ENCODE measurements at places on chromosomes 11 and 22.

DNA sequence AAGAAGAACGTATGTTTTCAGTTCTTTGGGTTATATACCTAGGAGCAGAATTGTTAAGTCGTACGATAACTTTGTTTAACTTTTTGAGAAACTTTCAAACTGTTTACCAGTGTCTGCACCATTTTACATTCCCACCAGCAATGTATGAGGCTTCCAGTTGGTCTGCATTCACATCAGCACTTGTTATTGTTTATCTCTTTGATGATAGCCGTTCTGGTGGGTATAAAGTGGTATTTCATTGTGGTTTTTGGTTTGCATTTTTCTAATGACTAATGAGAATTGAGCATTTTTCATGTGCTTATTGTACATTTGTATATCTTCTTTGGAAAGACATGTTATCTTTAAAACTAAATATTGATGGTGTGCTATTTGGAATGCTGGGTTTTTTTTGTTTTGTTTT, 59.8 kb downstream of the KDM2A start:
- peak; percentile 22 for DNase-seq

GRCh38 chr11:61176446-61176845, 15.2 kb upstream of the VPS37C start:
- DNase-seq: no peak

GRCh38 chr22:17260950-17261349, 41.7 kb upstream of the ADA2 start:
- DNase-seq: no peak

GRCh38 chr11:87820011-87820410, 355.2 kb downstream of the RAB38 start:
- no peak for DNase-seq

DNA sequence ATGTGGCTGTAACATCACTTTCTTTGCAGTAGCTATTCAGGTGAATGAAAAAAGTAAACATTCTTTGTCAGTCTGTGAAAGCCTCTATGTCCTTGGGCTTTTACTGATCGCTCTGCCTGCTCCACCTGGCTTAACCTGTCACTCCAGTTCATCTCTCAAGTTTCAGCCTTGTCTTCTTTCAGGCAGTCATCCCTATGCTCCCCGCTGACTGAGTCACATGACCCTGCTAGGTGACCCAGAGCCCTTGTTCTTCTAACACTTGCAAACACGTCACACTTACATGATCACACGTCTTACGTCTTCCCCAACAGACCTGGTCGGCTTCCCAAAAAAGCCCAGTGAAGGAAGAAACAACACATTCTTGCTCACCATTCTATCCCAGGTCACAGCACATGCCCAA, 499.3 kb upstream of the TENM4 start:
- DNase-seq: no peak

DNA sequence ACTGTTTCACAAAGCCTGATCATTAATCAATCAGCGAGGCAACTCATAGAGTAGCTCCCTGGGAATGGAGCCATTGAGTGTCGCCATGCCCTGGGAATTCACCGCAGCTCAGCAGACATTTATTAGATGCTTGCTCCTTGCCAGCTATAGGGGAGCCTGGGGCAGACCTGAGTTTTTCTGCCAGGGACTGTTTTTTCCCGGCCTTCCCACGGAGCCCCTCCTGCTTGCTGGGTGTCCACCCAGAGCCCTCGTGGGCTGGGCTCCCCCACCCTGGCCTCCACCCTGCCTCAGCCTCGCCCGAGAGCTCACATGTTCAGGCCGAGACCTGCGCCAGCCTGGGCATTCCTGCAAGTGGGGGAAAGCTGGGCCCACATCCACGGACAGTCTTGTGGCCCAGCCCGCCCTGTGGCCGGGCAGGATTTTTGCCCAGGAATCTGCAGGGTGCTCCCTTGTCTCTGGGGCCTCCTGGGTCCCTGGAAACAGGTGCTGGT, 64.9 kb downstream of the SMIM38 start:
- no peak for DNase-seq

DNA sequence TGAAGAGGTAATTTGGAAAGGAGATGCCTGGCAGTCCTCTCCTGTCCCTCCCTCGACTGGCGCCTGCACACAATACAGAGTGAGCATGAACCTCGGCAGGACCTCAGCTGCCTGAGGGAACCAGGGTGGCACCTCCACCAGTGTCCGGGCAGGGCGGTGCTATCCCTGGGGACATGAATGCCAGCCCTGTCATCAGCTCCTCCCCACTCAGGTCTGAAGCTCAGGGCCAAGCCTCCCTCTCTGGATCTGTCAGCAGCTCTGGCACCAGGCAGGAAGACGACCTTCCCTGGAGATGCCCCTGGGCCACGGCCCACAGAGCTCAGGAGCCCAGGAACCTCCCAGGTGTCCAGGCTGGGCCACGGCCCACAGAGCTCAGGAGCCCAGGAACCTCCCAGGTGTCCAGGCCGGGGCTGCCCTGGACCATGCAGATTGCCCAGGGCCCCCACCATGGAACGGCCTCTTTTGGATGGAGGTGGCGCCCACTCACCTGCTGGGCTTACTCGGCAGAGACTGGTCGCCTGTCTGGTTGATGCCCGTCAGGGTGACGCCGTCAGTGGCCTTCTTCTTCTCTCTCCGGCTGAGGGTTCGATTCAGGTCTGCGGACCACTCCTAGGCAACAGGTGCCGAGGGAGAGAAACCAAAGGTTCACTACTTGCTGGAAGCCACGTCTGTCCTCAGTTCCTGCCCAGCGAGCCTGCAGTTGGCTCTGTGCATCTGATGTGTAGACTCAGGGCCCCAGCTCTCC, 21.7 kb upstream of the ARFGAP3 start:
- DNase-seq: no peak

DNA sequence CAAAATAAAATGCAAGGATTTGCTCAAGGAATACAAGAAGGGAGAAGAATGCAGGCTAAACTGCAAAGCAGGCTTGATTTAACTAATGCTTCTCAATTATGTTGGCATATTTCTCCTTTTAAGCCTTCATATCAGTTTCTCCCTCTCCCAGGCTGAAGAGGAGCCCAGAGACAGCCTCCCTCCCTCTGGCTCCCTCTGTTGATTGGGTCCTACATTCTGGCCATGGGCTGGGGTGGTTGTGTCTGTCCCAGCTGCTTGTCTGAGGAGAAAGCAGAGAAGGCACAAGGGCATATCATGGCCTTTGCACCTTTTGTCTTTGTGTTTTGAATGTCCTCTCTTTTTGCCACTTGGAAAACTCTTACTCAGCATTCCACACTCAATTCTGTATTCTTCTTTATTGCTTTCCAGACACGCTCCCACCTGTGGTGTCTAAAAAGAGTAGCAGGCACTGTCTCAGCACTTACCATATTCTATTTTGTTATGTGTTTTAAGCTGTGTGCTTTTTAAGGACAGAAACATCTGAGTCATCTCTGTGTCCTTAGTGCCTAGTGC, 77.4 kb downstream of the INSC start:
- DNase-seq: no peak

DNA sequence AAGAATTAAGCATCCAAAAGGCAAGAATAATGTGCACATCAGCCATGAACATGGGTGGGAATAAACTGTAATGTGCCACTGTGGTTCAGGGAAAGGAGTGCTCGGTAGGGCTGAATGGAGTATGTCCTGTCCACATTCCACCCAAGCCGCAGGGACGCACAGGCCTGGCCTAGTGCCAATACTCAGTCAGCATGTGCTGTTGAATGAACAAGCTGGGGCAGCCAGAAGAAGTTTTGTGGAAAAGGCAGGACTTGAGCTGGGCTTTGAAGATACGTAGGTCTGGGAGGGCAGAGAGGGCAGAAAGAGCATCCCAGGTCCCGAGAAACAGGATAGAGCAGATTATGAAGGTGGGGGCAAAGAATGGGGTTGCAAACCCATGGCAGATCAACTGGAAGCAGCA, 60.0 kb upstream of the PLET1 start:
- DNase-seq: peak; percentile 91

- peak; percentile 8 for DNase-seq
Measured at GRCh38 chr22:27720860-27721259, 80.7 kb downstream of the MN1 start.

GRCh38 chr11:116427903-116428637, 344.7 kb downstream of the BUD13 start:
- DNase-seq: no peak

- DNase-seq: peak; percentile 52
Measured at GRCh38 chr11:46736615-46737014, 17.6 kb downstream of the F2 start.

DNA sequence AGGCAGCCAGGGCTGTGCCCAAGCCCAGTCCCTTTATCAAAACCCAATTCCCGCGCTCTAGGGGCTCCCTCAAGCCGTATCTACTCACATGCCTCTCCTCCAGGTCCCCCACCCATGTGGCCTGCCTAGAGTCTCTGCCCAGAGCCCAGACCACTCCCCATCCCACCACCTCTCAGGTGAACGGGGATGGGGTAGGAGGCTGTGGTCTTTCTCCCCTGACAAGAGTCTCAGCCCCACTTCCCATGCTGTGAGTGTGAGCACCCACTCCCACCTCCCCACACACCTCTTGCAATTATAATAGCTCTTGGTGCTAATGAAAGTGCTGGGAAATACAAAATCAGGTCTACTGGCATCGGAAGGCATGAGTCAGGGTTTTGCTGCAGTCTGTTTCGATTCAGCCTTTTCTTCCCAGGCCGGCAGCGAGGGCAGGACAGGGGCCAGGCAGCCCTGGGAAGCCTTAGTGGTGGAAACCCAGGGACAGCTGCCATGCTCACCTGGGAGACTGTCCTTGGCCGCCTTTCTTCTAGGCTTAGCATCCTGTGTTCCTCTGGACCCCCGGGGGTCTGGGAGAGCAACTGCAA, 16.7 kb upstream of the TMPRSS4 start:
- DNase-seq: no peak

- DNase-seq: no peak
Measured at GRCh38 chr11:76250520-76251225, 44.4 kb upstream of the WNT11 start.

DNA sequence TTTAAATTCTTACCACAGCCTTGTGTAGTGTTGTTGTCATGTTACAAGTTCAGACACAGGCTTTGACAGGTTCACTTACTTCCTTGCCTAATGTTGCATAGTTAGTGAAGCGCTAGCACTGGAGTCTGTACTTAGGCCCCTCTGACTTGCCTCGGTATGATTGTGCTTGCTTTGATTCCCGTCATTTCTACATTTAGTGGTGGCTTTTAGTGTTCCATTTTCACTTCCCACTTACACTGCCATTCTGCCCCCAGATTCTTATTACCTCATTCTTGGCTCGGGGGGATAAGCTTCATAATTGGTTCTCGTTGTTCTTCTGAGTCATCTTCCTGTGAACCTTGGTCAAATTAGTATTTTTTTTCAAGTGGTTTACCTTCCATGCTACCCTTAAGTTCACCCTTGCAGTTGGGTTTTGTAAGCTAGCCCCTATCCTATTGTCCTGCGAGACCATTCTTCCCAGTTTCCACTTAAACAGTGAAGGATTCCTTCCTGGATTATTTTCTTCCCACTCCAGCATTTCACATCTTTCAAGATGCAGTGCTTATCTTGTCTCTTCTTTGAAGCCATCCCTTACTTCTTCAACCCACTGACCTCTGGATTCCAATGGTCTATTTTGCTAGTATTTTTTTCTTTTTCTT, 68.7 kb downstream of the DDX10 start:
- peak; percentile 37 for DNase-seq

DNA sequence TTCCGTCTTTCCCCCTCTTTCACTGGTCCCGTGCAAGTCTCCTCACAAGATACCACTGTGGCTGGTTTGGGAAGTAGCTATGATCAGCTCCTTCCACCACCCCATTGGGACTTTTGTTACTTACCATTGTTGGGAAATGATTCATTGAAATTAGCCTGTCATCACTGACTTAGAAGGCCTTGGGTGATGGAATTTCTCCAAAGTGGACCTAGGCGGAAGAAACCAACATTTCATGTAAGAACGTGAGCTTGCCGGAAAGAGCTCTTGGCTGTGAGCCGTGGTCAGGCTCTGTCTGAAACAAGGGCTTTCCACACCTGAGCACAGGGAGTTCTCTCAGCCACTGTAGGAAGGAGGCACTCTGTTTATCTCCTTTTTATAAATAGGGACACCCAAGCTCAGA, 23.5 kb upstream of the CRYBB3 start:
- DNase-seq: no peak

GRCh38 chr11:70590356-70590991, 192.1 kb downstream of the CTTN start:
- no peak for DNase-seq

- no peak for DNase-seq
Measured at GRCh38 chr11:35303596-35304385, 115.6 kb downstream of the SLC1A2 start.

DNA sequence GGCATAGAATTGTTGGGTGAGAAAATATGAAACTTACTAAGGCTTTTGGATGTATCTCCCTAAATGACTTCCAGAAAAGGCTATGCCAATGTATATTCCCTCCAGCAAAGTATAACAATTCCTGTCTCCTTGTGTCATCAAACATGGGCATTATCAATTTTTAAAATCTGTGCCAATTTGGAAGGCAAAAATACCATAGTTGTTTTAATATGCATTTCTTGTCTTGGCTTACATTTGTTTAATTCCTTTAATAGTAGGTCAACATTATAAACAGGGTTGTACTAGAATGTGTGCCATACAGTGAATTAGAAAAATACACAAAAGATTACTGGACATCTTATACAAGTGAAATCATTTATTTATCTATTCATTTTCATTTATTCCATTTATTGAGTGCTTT, 41.6 kb downstream of the DCUN1D5 start:
- DNase-seq: peak; percentile 68

DNA sequence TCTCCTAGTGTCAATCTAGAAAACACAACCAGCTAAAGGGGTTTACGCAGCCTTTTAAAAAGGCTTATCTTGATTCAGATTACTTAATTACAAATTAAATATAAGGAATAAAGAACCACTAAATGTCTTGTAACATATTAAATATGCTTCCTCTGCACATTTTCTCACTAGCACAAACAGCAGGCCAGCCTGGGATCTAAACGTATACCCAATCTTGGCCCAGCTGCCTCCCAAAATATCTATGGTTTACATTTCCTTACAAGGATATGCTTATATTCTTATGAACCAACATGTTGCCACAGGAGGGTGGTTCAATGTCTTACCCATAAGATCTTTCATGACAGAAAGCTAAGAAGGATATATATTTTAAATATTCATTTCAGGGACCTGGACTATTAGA, 7.7 kb downstream of the LGR4 start:
- DNase-seq: no peak

GRCh38 chr11:47033439-47033838, 96.9 kb downstream of the CSTPP1 start:
- DNase-seq: no peak

GRCh38 chr11:112734207-112734606, 227.0 kb upstream of the NCAM1 start:
- peak; percentile 57 for DNase-seq

- no peak for DNase-seq
Measured at GRCh38 chr11:5610446-5610845, 14.0 kb downstream of the TRIM6 start.

GRCh38 chr11:75311858-75312288, 39.6 kb downstream of the ARRB1 start:
- peak; percentile 78 for DNase-seq

DNA sequence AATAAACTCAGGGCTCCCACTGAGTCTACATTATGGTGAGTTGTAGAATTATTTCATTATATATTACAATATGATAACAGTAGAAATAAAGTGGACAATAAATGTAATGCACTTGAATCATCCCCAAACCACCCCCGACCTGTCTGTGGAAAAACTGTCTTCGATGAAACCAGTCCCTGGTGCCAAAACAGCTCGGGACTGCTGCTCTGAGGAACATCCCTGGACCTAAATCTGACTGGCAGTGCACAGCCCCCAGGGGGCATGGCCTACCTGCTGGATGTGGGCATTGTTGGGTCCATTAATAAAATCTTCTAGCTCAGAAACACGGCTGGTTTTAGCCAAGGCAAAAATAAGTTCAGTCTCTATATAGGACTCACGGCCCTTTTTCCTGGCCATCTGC, 29.3 kb upstream of the SLC25A1 start:
- no peak for DNase-seq

- DNase-seq: no peak
Measured at GRCh38 chr22:37823134-37823985, at the start of gene GALR3. Gene GALR3 (plus strand): TSS chr22:37823382. CDS start chr22:37823407, 25 bp downstream.
